Dermis microvascular lymphatic vessel endothelial cell (primary cell): ENCODE measurements at places on chromosomes 1 and 21.

- DNase-seq = no peak
Observed at GRCh38 chr1:150210706-150211105, 25.2 kb downstream of the ANP32E start.

- DNase-seq = no peak
Observed at GRCh38 chr1:3192361-3192760, 123.4 kb downstream of the PRDM16 start.

DNA sequence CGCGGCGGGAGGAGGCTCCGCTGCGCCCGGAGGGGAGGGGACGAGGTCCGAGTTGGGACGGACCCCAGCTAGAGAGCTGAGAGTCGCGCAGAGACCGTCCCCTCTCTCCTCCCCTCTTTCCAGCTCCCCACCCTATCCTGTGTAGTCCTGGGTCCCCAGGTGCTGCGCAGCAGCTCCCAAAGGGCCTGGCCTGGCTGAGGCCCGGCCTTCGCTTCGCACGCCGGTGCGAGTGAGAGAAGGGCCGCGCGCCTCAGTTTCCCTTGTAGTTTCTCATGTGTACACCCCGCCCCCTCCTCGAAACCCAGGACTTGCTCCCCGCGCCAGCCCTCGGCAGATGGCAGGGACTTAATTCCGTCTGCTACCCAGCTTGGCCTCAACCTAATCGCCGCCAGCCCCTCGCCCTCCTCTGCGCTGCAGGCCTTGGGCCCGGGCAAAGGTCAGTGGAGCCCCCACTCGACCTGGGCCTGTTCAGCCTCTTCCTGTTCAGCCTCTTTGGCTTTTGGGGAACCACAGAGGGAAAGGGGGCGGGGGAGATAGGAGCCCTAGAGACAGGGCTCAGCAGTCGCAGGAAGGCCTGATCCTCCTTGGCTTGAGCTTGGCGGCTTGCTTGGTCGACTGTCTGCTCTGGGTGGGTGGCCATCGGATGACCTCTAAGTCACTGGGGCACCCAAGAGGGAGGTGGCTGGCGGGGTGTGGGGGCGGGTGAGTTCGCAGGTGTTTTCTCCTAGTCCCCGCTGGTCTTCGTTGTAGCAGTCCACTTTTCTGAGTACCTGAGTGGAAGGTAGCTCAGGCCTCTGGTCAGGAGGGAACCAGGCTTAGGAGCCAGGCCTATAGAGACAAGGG is 1.0 kb downstream of the ZNF687 start:
- DNase-seq = peak; percentile 38

DNA sequence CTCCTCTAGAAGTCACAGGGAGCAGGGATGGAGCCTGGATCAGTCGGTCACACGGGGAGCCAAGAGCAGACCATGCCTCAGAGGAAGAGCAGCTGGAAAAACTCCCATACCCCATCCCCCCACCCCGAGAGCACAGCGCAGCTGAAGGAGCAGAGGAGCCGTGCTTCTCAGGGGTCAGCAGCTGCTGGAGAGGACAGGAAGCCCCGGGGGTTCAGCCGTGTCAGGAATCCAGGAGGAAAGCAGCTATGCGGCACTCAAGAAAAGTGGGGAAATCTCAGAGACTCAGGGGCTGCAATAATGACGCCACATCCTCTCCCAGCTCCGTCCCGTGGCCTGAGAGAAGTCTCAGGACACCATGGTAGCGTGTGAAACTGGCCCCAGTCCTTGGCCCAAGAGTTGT is 102.3 kb downstream of the NPHP4 start:
- no peak for DNase-seq

GRCh38 chr1:165484532-165484931 is 39.6 kb upstream of the RXRG start:
- DNase-seq = no peak

DNA sequence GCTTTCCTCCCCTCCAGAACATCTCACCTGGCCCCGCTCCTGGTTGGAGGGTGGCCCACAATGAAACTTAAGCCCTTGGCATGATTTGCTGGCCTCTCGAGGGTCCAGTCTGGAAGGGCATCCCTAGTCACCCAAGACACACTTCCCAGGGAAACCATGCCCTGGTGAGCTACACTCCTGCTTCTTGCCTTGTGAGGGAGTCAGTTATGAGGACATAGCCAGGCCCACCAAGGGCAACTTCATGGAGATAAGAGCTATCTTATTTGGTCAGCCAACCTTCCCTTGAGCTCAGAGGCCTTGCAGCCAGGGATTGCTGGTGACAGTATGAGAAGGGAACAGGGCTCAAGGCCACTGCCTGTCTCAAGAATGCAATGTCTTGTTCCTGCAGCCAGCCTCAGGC is 9.7 kb downstream of the TNR start:
- no peak for DNase-seq

DNA sequence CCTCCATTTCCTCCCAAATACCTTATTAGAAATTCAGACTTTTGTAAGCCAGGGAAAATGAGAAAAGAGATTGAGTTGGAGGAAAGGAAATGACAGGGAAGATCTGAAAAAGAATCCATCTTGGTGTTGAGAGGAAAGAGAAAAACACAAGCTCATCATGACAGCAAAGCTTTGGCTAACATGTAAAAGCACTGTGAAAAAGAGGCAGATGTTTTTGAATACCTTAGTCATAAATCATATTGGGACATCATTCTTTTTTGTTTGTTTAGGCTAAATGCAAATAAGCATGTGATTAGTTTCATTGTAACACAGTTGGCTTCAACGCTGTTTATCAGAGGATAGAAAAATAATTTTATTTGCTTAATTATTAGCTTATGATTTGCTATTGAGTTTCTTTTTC is 64.6 kb downstream of the LHX8 start:
- no peak for DNase-seq

DNA sequence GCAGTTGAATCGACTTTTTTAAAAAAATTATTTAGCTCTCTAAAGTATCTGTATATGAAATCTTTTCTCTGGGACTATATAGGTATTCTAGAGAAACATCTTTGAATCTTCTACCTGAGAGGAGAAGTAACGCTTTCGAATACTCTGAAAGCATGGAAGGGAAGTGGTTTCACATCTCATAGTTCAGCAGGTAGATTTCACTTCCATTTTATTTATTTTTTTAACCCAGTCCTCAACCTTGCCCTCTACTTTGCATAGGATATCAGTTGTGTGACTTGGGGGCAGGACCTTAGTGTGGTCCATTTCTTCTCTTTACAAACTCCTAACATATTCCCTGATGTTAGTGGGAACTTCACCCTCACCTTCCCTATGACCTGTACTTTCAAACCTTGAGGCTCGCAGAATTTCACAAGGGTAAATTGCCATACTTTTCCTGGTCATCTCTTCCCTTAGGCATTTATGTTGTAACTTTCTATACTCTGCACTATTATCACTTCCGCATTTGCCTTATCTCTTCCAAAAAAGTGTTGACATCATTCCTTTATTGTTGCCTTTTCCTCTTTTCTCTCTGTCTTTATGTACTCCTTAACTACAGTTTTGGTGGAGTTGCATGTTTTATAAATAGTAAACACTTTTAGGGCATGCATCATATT is 1208.5 kb upstream of the ADGRL4 start:
- DNase-seq = no peak

- DNase-seq = no peak
Observed at GRCh38 chr1:232678185-232678886, 48.4 kb upstream of the SIPA1L2 start.

- no peak for DNase-seq
Observed at GRCh38 chr1:72278461-72278860, 3.9 kb downstream of the NEGR1 start.

- DNase-seq = no peak
Observed at GRCh38 chr1:195894411-195894810, 713.8 kb downstream of the KCNT2 start.

DNA sequence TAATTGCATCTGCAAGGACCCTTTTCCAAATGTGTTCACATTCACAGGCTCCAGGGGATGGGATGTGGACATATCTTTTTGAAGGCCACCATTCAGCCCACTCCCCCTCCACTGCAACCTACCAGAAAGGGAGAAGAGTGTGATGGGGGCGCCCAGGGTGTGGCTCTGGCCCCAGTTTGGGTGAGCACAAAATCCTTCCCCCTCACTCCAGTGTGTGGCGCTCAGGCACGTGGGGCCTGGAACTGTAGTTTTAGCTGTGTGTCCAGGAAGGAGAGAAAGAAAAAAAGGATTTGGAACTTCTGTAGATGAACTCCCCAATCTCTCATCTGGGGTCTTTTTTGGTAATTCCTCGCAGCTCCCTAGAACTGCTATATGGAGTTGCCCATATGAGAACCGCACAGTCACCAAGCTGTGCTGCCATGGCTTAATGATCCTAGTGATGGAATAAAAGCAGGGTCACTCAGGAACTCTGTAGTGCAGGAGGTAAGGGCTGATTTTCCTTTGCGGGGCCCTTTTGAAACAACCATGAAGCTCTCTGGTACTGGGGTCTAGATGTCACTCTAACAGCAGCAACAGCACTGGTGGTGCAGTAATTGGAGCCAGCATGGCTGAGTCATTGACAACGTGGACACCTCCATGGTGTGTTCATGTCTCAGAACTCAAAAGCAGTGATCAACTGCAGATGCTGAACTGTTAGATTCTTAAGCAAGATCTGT is 17.0 kb downstream of the AGT start:
- no peak for DNase-seq

DNA sequence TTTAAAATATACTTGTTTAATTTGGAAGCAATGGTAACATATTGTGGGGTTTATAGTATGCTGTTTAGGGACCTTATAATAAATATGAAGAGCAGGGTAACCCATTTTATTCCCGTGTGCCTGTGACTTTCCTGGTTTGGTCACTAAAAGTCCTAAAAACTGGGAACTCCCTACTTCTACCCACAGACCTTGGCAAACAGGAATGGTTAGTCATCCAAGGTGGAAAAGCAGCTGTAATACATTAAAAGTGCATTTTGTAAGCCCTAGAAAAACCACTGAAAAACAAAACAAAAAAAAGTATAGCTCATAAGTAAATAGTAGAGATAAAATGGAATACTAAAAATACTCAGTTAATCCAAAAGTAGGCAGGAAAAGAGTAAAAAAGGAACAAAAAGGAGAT is 538.9 kb downstream of the LMO4 start:
- DNase-seq = no peak

GRCh38 chr1:241115784-241116183 is 241.2 kb downstream of the RGS7 start:
- DNase-seq = peak; percentile 24

DNA sequence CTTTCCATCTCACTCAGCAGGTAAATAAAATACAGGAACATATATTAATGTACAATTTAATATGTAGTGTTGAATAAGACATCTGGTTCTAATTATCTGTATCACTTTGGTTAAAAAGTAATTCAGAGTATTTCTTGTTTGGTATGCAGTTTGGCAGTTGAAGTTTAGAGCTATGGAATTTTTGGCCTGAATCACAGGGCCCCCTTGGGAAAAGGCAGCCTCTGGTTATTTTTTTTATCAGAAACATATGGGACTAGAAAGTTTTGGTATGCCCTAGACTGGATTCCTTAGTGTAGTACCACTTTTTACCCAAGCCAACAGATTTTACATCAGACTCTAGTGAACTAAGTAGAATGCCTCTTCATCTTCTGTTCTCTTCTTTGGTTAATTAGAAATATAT is 26.4 kb downstream of the CNST start:
- no peak for DNase-seq

GRCh38 chr21:18913914-18914313 is 510.3 kb upstream of the TMPRSS15 start:
- DNase-seq = no peak

DNA sequence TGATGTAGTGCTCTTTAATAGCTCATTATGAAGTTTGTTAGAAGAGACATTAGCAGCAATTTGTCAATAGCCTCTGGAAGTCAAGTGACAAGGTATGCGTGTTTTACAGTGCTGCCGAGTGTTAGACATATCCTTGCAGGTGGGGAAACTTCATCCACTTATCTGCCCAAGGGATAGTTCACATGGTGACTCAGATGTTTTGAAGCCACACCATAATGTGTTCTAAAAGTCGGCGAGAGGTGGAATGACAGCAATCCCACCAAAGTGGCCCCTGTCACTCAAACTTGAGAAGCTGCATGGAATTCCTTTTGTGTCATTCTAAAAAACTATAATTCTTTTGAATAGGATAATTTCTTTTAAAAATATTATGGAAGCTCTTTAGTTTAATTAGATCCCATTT is 98.1 kb downstream of the RUNX1 start:
- DNase-seq = no peak

DNA sequence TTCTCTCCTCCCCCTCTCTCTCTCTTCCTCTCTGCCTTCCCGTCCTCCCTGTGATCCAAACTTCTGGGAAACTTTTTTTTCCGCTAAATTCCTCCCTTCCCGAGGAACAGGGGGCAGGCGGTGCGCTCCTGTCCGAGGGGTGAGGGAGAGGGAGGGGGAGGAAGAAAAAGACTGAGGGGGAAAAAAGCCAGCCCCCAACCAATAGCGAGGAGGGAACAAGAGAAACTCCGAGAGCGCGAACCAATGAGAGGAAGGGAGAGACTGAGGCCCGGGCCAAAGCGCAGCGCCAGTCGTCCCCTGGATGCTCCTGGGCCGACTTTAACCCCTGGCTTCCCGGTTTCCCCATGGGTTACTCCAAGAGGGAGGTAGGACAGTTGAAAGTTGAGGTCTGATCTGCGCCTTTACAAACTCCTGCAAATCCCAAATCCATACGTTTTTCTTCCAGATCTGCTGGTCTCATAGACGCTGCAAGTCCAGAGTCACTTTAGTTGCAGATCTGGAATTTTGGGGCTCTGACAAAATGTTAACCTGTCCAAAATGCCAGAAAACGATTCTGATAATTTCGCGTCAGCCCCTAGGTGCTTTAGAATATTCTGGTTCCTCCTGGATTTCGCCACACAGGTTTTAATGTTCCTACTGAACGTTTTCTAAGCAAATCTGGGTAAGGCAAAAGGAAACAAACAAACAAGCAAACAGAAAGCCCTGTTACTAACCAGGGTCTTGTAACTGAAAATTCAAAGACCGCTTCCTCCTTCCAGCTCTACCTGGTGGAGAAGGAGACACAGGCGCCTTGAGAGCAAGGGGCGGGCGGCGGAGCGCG is at the start of gene TBX15:
Gene TBX15 (minus strand): TSS at position 158 of the 820 bp plus-strand sequence. CDS start 548 bp downstream, outside the sequence.
- DNase-seq = no peak

DNA sequence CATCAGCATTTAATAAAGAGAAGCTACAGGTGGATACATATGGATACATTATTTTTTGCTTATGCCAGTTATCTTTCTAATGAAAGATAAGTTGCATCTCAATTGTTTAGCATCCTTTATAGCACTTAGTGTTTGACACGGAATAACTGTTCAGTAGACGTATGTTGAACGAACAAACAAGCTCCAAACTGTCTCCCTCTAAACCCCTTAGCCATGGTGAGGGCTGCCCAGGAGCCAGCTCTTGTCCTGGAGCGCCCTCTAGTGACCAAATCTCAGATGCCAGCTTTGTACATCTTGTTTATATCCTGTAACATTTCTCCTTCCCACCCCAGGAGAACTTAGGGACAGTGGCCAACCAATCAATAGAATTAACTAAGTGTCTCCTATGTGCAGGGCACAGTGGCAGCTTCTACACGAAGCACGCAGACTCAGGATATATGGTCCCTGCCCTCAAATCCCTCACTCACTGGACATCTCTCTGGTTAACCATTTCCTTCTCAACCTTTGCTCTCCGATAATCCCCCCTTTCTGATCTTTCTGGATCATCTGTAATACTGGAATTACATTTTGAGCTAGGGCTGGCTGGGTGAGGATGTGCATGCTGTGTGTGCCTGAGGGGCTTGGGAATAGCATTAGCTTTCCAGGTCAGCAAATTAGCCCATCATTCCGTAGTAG is 22.9 kb downstream of the KCNA10 start:
- DNase-seq = peak; percentile 75
